ENCODE measurements at places on chromosomes 11 and 22.
A peak's percentile ranks its signal among the peaks of the same experiment; 100 is the strongest.

DNA sequence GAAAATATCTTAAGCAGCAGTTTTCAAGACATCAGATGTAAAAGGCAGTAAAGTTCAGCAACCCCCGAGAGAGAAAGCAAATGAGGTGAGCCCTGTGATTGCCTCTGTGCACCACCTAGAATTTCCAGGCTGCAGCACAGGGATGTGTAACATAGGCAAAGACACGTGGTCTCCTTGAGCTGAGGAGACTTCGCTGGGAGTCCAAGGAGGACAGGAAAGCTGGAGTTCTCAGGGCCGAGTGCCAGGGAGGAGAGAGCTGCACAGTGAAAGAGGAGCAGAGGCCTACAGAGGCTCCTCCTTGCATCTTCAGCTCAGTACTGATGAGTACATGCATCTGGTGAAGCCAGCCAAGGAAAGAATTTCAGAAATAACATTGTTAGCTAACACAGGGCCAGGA, 17.6 kb upstream of the TOLLIP start:
- DNase-seq = no peak

DNA sequence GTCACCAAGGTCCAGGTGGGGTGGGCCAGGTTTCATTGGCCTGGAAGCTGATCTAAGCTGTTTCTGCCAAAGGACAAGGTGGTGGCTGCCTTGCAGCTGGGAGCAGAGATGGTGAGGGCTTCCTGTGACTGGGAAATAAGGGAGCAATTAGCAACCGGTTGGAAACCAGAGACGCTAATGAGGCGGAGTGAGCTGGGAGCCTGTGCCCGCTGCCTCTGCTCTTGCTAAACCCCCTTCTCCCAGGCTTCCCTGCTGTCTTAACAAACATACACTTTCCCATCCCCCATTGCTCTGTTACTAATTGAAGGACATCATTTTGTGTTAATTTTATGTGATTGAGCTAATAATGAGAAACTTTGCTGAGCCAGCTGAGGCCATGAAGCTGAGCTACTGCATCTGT, 121.8 kb downstream of the INSC start:
- no peak for DNase-seq

- no peak for DNase-seq
Observed at GRCh38 chr11:122094836-122095235, 21.2 kb downstream of the BLID start.

- DNase-seq = no peak
Observed at GRCh38 chr22:38783095-38783615, 10.8 kb downstream of the DNAL4 start.

DNA sequence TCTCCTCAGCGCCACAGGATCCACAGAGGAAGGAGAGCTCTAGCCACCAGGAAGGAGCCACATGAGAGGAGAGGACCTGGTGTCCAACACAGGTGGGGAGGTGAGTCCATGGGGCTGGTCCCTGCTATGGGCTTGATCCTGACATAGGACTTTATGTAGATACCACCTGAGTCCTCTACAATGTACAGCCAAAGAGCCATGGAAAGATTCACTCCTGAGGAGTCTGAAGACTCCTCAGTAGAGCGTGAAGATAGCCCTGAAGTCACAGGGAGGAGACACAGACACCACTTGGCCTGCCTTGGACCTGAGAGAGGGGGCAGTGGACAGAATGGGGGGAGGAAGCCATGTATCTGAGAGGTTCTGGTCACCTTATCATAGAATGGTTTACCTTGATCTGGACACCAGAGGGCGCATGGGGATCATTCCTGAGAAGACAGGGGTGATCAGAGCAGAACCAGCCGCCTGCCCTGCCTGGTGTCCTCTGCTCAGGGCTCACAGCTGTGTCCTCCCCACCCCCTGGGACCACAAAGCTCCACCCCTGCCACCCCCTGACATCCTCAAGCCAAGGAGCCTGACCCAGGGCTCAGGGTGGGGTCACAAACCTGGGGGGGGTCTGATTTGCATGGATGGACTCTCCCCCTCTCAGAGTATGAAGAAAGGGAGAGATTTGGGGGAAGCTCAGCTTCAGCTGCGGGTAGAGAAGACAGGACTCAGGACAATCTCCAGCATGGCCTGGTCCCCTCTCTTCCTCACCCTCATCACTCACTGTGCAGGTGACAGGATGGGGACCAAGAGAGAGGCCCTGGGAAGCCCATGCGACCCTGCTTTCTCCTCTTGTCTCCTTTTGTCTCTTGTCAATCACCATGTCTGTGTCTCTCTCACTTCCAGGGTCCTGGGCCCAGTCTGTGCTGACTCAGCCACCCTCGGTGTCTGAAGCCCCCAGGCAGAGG, 77.0 kb downstream of the ZNF280B start:
- peak; percentile 65 for DNase-seq

- DNase-seq = no peak
Observed at GRCh38 chr22:21811982-21812381, 55.5 kb downstream of the MAPK1 start.

- no peak for DNase-seq
Observed at GRCh38 chr11:58905011-58905720, 34.1 kb upstream of the GLYATL1 start.

GRCh38 chr11:27046956-27047355, 6.3 kb downstream of the BBOX1 start:
- DNase-seq = no peak

- DNase-seq = no peak
Observed at GRCh38 chr11:86374069-86374468, 618 bp upstream of the CCDC81 start.

- DNase-seq = no peak
Observed at GRCh38 chr11:66850235-66850587, 6.7 kb upstream of the LRFN4 start.

DNA sequence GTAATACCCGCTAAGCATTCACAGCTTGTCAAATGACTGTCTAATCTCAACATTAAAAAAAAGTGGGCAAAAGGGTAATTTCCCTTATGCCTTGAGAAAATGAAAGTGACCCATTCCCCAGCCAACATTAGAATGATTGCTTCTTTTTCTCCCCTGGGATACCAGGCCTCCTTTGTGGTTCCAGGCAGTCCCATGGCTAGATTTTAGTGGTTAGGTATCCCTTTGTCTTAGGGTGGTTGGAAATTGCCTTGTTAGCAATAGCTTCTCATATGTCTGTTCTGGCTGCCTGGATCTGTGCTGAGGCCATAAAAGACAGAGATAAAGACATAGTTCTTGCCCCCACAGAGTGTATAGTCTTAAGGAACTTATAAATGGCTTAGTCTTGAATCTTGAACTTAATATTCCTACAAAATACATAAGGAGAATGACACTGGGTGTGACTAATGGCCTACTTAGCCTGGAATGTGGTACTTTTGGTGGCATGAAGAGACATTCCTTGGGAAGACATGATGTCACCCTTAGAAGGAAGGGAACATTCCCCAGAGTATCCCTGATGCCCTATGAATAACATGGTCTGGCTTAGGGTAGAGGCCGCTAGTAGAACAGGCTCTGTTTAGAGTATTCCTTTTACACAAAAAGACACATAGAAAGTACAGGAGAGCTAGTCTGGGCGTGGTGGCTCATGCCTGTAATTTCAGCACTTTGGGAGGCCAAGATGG, 90.3 kb downstream of the ZBTB16 start:
- no peak for DNase-seq

DNA sequence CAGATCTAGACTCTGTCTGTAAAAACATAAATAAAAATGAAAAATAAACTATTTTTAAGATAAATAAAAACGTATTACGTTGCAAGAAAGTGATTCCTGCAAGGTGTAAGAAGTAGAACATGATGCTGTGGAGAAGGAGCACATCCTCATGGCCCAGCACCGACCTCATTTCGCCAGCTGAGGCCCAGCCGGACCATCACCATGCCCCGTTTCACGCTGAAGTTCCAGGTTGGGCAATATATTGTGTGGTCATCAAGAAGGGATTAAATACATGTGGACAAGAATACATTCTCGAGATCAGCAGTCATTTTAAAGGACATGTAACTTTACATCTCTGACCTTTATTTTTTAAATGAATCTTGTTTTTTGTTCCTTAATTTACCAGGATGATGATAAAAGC, 20.7 kb upstream of the CTTN start:
- DNase-seq = no peak

GRCh38 chr11:95119361-95120060, 29.9 kb downstream of the ENDOD1 start:
- DNase-seq = no peak

DNA sequence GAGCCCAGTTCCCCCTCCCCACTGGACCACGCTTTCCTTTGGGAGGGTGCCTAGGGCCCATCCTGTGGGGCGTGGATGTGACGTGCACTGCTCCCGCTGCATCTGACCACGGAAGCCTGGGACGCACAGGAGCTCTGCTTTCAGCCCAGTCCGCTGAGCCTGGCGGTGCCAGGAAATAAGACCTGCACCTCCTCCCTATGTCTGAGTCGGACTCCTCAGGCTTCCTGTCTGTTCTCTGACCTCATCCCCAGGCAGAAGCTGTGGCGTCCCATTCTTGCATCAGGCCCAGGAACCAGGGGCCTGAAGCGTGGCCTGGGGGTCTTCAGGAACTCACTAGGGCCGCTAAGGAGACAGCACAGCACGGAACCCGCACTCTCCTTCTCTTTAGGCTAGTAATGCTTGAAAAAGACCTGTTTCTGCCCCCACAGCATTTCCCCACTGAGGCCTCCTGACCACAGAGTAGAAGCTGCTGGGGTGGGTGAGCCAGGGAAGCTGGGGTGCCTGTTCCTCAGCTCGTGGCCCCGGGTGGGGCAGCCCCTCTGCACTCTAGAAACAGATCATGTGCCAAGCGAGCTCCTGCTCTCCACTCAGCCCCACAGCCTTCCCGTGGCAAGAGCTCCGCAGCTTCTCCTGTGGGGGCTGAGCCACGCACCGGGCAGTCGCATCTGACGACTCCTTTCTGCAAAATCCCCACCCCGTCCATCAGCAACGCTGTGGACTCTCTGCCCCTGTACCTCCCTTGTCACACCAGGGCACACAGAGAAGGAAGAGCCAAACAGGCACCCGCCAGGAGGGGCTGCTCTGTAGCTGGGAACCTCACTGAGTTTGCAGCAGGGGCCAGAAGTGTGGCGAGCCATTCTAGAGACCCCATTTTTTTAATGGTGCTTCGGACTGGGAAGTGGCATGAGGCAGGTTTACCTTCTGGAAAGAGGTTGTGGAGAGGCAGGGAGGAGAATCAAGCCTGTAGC, 22.6 kb downstream of the MOV10L1 start:
- DNase-seq = no peak

GRCh38 chr11:86369668-86370067, 5.0 kb upstream of the CCDC81 start:
- no peak for DNase-seq

DNA sequence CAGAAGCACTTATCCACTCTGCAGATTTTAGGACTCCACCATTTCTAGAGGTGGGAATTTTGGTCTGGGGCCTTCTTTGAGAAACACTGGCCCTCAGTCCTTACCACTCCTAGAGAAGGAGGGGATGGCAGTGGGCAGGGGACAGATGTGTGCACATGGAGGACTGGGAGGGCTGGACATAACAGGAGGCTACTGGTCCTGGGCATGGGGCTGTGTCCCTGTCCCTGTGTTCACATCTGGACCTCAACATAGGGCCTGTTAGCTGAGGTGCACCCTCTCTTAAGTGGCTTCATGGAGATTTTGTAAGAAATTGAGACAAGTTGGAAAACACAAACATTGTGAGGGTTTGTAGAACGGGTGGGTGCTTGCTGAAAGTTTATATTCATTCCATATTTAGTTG, 103.4 kb downstream of the ATXN10 start:
- DNase-seq = no peak

DNA sequence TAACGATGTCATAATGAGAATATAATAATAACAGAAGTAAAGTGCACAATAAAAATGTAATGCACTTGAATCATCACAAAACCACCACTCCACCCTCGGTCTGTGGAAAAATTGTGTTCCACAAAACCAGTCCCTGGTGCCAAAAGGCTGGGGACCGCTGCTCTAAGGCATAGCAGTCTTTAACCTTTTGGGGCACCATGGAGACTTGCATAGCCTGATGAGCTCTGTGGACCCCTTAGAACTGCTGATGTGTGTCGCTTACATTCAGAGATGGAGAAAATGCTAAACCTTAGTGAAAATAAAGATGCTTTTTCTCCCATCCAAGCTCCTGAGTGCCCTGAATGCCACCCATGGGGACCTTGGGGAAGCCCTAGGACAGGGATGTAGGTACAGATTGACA, 87.6 kb upstream of the SEPTIN5 start:
- DNase-seq = no peak

- no peak for DNase-seq
Observed at GRCh38 chr11:110075847-110076208, 17.4 kb upstream of the ZC3H12C start.

GRCh38 chr11:41394521-41395195, 64.8 kb downstream of the LRRC4C start:
- DNase-seq = no peak

DNA sequence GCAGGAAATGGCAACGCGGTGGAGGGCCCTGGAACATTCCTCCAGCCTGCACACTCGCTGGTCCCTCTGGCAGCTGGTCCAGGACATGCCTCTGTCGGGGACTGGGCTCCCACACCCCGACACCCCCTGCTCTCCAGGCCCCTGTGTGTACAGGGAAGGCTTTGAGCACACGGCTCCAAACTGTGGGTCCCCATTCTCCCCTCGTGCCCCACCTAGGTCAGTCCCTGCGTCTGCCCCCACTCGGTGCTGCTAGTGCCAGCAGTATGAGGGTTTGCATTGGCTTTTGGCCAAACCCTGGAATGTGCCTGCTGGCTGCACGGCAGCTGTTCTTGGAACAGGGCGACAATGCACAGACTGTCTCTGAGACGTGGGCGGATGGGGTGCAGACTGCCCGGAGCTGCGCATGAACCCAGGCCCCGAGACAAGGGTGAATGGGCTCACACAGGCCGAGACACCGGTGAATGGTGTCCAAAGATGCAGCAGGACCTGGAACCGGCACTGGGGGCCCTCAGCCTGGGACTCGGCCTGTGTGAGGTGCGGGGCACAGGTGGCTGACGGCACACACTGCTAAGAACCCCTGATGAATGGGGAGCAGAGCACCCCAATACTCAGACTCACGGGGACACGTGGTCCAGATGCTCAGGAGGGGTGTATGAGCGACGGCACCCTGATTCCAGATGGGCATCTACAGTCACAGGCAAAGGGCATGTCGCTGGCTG, 7.5 kb upstream of the SYT8 start:
- DNase-seq = no peak

GRCh38 chr11:82288471-82288870, 445.2 kb downstream of the FAM181B start:
- DNase-seq = no peak

- DNase-seq = no peak
Observed at GRCh38 chr11:61533401-61533800, 24.9 kb downstream of the LRRC10B start.

- DNase-seq = no peak
Observed at GRCh38 chr11:105456950-105457349, 152.9 kb upstream of the GRIA4 start.

- DNase-seq = no peak
Observed at GRCh38 chr11:12775955-12776354, 101.7 kb downstream of the TEAD1 start.

- DNase-seq = no peak
Observed at GRCh38 chr22:36790648-36791047, 14.7 kb upstream of the IFT27 start.
